ENCODE measurements at places on chromosomes 5 and 9. TPM values are rescaled to one million over a fixed set of nuclear protein-coding genes. Genes with fewer than 3 reads are reported as not detected.

Gene IL9
- not detected for total RNA-seq

Gene TAF11L10
- not detected for total RNA-seq

Gene ZNF608
- total RNA-seq = 41.4 TPM

Gene DND1
- not detected for total RNA-seq

Gene MYO10
- total RNA-seq = 5.6 TPM

Gene PCDHA1
- total RNA-seq = not detected
